Stimulated activated CD8-positive, alpha-beta memory T cell treated with anti-CD3 and anti-CD28 coated beads, Interleukin-4, amount 100 ng/mL, for 1 hour (primary cell): ENCODE measurements at places on chromosomes 5 and 9.

DNA sequence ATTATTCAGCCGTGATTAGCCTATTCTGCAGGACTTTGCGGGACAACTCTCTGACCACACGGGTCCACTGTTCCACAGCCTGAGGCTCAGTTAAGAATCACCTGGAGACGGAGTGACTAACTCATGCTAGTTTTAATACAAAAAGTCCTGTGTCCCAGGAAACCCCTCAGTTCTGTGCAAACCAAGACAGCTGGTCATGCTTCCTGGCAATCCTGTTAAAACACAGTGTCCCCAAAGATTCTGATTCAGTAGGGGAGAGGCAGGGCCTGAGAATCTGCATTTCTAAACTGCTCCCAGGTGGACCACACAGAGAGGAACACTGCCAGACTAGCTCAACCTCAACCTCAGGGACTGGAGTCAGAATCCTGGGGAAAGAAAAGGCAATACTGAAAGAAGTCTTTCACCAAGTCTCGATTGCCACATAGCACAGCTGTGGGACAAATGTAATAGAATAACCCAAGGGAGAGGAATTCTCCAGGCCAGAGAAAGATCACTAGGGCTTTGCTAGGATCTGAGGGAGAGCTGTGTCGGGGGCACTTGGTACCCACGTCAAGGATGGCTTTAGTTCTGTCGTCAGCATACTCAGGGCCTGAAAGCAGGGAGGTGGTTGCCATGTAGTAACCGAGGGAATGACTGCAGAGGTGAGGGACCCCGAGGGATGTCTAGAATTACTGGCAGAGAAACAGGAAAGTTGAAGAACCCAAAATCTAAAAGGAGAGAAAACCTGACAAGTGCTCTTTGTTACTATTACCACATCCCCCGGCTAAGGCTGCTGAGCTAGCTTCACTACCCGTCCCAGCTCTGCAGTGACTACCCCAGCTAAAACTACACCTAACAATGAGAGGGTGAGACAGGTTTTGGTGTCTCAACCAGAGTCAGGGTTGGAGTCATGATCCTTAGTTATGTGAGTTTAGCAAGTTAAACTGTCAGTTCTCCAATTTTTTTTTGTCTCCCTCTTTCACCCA is 8.6 kb downstream of the SUSD1 start:
- no peak for DNase-seq

DNA sequence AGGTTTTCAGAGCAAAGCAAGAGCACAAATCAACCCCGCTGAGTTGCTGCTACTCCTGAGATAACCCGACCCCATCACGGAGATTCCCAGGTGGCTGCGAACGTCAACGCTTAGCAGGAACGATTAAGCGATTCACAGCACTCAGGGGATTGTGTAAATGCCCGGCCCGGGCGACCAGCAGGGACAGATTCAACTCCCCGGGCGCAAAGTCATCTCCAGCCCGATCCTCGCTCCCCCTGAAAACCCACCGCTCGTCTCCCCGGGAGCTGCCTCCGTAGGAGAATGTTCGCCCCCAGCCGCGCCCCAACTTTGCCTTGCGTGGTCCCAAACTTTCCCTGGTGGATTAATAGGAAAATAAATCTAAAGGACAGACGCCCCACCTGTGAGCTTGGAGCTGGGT is 685 bp downstream of the SLC24A2 start:
- no peak for DNase-seq

- no peak for DNase-seq
Observed at GRCh38 chr5:102582696-102583095, 83.9 kb upstream of the SLCO6A1 start.

DNA sequence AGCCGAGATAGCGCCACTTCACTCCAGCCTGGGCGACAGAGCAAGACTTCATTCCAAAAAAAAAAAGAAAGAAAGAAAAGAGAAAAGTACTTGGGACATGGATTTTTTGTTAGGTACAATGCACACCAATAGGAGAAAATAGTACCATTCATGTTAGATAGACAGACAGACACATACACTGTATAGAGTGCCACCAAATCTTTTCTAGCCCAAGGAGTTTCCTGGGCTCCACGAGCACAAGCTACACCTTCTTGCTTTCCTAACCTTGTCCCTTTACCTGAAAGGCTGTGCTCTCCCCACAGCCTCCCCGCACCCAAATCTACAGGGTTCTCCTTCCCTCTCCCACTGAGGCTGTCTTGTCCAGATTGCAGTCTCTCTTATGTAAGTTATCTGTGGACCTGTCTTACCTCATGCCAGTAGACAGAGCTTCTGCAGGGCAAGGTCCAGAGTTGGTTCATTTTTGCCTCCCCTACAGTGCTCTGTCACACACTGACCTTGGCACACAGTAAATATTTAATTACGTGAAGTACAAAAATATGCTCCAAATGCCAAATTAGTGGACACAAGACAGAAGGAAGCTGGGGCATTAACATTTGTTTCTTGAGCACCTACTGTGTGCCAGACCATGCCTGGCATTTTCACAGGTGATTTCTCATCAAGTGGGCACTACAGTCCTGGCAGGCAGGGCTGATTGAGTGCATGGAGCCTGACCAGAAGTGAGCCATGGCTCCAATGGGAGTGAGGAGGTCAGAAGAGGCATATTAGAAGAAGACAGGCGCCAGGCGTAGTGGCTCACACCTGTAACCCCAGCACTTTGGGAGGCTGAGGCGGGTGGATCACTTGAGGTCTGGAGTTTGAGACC is 5.9 kb downstream of the ALAD start:
- no peak for DNase-seq

GRCh38 chr5:10654566-10654965 is 90.7 kb downstream of the ANKRD33B start:
- no peak for DNase-seq

GRCh38 chr5:10832421-10832820 is 71.4 kb upstream of the DAP start:
- no peak for DNase-seq
